ENCODE measurements at places on chromosomes 2 and 18. TPM values are rescaled to one million over a fixed set of nuclear protein-coding genes. Genes with fewer than 3 reads are reported as not detected.

Gene TMEM150A
- 5.5 TPM for total RNA-seq

Gene MARCHF4
- 1.4 TPM for total RNA-seq

Gene TMEM169
- 0.88 TPM for total RNA-seq

Gene CREB1
- total RNA-seq, result 25.5 TPM

Gene PID1
- total RNA-seq, result 0.45 TPM

Gene SCYGR4
- not detected for total RNA-seq

Gene AQP12A
- not detected for total RNA-seq

Gene SH3BP4
- total RNA-seq, result 20.3 TPM

Gene PSMD14
- total RNA-seq, result 87.3 TPM

Gene CDH7
- 0.08 TPM for total RNA-seq

Gene UGT1A3
- not detected for total RNA-seq

Gene CDH2
- total RNA-seq, result 37.7 TPM

Gene CCL20
- not detected for total RNA-seq

Gene STK17B
- total RNA-seq, result 8.1 TPM

Gene GDF7
- total RNA-seq, result 0.04 TPM

Gene CYP27C1
- total RNA-seq, result 1.2 TPM
